ENCODE measurements at places on chromosomes 4 and X. TPM values are rescaled to one million over a fixed set of nuclear protein-coding genes. Genes with fewer than 3 reads are reported as not detected.
A peak's percentile ranks its signal among the peaks of the same experiment; 100 is the strongest.

HSD17B13 gene
- total RNA-seq = not detected

RHOXF1 gene
- total RNA-seq = not detected

NAP1L2 gene
- not detected for total RNA-seq

HPGDS gene
- total RNA-seq = not detected

RELL1 gene
- total RNA-seq = 11.9 TPM

- no peak overlapping the region for H3K4me3 ChIP-seq
- no peaks in the 10 kb centered on the region for H3K27me3 ChIP-seq
- no peaks in the 10 kb centered on the region for H3K36me3 ChIP-seq
- no peak for DNase-seq
- no peak overlapping the region for H3K27ac ChIP-seq
Observed at GRCh38 chr4:89306486-89307177, 968 bp downstream of the GPRIN3 start.

DNA sequence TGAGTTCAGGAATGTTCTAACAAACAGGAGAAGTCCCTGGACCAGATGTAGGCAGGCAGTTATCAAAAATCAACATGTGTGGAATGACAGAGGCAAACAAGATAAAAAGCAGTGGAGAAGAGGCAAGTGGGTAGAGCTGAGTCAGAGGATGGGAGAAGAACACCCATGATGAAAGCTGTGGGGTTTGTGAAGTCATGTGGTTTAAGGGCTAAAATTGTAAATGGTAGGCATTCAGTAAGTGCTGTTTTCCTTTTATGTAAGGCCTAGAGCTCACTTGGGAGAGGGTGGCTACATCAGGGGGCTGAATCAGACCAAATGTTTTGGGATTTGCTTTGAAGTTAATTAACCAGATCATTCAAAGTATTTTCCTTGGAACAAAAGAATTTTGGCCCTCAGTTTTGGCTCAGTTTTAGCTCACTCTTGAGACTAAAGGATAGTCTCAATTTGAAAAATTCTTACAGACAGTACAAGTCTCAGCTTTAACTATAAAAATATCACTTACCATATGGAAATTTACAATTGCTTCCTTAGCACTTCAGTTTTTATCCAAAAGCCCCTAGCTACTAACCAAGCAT is 114.5 kb upstream of the PCDH7 start:
- no peak overlapping the region for H3K4me3 ChIP-seq
- H3K27ac ChIP-seq = no peak overlapping the region
- no peak for DNase-seq
- no peaks in the 10 kb centered on the region for H3K36me3 ChIP-seq

DNA sequence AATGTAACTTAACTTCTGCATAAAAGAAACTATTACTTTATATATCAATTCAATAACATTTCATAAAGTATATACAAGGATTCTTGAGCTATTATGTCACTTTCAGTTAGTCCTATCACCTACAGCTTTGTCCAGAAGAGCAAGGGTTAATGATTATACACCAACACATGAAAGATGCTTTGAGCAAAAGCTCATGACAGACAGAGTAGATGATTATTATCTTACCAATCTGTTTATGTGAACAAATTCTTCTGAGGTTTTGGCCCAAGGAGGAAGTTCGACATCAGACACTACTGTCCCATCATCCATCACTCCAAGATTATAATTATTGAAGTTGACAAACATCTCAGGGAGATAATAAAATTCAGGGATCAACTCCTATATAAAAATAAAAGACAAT is 166.7 kb upstream of the MAB21L2 start:
- H3K27me3 ChIP-seq = no peaks in the 10 kb centered on the region
- DNase-seq = no peak
- H3K27ac ChIP-seq = no peak overlapping the region
- H3K4me1 ChIP-seq = no peaks in the 10 kb centered on the region
- H3K4me3 ChIP-seq = no peak overlapping the region

DNA sequence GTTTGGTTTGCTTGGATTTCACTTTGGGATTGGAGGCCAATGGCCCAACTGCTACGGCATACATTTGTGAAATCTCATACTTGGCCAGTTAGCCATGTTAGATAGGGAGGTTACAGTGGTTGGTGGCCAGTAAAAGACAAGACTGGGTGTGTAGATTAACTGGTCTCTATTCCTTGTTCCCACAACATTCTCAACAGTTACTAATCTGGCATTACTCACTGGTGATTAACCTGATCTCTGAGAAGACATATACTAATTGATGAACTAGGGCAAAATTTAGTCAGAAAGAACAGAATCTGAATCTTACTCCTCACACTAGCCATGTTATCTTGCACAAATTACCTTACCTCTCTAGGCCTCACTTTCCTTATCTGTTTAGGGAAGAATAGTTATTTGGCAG is 33.4 kb downstream of the GATB start:
- H3K4me1 ChIP-seq = peaks cover 13% of the 10 kb centered on the region
- no peak for DNase-seq
- no peak overlapping the region for H3K27ac ChIP-seq
- no peak overlapping the region for H3K4me3 ChIP-seq

- no peaks in the 10 kb centered on the region for H3K4me1 ChIP-seq
- no peaks in the 10 kb centered on the region for H3K27me3 ChIP-seq
- H3K36me3 ChIP-seq = no peaks in the 10 kb centered on the region
- DNase-seq = no peak
- H3K27ac ChIP-seq = no peak overlapping the region
Observed at GRCh38 chr4:6608758-6609414, 31.6 kb upstream of the MRFAP1 start.

DNA sequence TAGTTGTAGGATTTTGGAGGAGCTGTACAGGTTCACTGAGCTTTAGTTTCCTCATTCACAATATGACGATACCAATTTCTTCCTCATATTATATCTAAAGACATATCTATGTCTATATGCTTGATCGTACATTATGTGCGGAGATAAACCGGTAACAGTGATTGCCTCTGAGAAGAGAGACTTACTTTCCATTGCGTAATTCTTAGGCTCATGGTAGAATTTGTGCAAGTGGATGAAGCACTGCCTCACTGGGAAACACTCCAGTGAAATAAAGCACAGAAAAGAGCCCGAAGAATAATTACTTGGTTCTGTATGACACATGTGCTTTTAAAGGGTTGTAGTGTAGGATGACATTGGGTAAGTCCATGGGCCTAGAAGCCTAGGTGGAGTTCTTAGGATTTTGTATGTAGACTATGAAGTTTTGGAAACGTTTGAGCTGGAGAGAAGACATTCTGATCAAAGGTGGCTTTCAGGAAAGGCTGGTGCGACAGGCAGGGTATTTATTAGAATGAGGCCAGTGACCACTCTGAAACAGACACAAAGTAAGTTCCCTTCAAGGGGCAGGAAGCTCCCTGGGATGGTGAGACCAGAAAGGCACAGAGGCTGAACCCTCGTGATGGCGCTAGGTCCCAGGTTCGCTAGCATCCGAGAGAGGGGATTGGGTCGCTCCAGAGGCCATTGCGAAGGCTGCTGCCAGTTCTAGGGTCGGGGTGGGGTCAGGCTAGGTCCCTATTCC is 649 bp upstream of the VBP1 start:
- no peaks in the 10 kb centered on the region for H3K36me3 ChIP-seq
- no peaks in the 10 kb centered on the region for H3K27me3 ChIP-seq
- no peak overlapping the region for H3K27ac ChIP-seq
- peaks cover 10% of the 10 kb centered on the region for H3K4me1 ChIP-seq
- H3K4me3 ChIP-seq = peak overlapping the region; percentile 81

DNA sequence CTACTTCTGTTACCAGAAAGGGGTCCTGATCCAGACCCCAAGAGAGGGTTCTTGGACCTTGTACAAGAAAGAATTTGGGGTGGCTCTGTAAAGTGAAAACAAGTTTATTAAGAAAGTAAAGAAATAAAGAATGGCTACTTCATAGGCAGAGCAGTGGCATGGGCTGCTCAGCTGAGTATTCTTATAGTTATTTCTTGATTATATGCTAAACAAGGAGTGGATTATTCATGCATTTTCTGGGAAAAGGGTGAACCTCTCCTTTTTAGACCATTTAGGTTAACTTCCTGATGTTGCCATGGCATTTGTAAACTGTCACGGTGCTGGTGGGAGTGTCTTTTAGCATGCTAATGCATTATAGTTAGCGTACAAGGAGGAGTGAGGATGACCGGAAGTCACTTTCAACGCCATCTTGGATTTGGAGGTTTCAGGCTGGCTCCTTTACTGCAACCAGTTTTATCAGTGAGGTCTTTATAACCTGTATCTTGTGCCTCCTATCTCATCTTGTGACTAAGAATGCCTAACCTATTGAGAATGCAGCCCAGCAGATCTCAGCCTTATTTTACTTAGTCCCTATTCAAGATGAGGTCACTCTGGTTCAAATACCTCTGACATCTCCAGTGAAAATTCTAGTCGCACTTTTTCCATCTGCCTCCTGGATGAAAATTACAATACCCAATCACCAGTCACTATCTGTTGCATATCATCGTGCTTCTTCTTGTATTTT is 15.5 kb upstream of the TDO2 start:
- no peaks in the 10 kb centered on the region for H3K27me3 ChIP-seq
- no peak for DNase-seq
- no peaks in the 10 kb centered on the region for H3K4me1 ChIP-seq
- no peaks in the 10 kb centered on the region for H3K36me3 ChIP-seq
- H3K27ac ChIP-seq = no peak overlapping the region
- no peak overlapping the region for H3K4me3 ChIP-seq

- DNase-seq = peak; percentile 69
- H3K4me3 ChIP-seq = peak within 1 kb of the TSS; percentile 71
- H3K27ac ChIP-seq = no peak within 1 kb of the TSS
- no peaks in the 10 kb centered on the region for H3K36me3 ChIP-seq
Observed at GRCh38 chrX:78139160-78140123, at the start of gene TAF9B. TAF9B (minus strand) TSS chrX:78139650; CDS start chrX:78139611, 39 bp downstream.

DNA sequence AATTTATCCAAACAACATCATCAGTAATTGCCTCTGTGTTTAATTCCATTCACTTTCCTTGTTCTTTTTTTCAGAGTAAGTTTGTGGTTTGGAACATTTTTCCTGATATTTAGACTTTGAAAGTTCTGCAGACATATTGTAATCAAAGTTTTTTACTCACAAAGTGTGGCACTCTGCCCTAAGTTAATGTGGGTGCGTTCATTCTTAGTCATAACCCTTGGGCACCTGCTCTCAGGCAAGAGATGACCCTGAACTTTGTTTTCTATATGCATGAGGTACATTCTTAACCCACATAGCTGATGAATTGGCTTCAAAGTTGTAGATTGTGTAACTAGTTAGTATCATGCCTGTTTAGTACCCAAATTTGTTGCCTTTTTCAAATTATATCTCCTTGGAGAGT is 424.3 kb downstream of the GRXCR1 start:
- H3K4me3 ChIP-seq = no peak overlapping the region
- no peaks in the 10 kb centered on the region for H3K27me3 ChIP-seq
- H3K27ac ChIP-seq = no peak overlapping the region
- H3K36me3 ChIP-seq = no peaks in the 10 kb centered on the region
- no peaks in the 10 kb centered on the region for H3K4me1 ChIP-seq

DNA sequence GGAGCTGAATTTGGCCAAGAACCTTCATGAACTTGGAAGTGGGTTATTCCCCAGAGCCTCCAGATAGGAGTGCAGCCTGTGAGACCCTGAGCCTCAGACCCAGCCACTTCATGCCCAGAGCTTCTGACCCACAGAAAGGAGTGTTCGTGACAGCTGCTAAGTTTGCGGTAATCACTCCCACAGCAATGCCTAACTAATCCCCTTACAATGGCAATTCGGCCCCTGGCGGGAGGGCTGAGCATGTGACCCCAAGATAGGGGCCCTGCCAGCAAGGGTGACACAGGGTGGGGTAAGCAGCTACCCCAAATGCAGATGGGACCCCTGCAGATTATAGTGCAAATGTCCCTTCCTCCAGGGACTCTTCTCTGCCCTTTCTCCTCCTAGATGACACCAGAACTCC is 22.5 kb downstream of the PNMA6E start:
- DNase-seq = no peak
- no peaks in the 10 kb centered on the region for H3K4me1 ChIP-seq
- peaks cover 62% of the 10 kb centered on the region for H3K27me3 ChIP-seq
- no peaks in the 10 kb centered on the region for H3K36me3 ChIP-seq
- no peak overlapping the region for H3K27ac ChIP-seq

DNA sequence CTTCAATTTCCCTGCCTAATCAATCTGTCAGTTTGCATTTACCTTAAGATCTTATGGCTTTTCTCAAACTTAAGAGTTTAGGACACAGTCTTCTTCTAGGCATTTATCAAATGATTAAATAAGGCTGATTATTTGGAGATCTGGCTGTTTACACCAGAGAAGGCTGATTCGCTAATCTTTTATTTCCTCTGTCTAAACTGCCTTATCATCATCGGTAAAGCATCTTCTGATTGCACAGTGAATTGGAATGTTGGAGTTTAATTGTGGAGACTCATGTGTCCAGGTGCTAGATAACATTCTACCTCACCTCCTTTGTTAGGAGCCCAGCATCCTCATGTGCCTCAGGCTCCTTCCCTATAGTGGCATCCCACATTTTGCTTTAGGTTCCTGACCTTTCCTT is 100.3 kb upstream of the DDIT4L start:
- no peaks in the 10 kb centered on the region for H3K27me3 ChIP-seq
- no peak for DNase-seq
- no peak overlapping the region for H3K27ac ChIP-seq
- H3K4me1 ChIP-seq = 0 out of 2 replicates have a peak, but pooled peaks cover 4% of the 10 kb centered on the region

DNA sequence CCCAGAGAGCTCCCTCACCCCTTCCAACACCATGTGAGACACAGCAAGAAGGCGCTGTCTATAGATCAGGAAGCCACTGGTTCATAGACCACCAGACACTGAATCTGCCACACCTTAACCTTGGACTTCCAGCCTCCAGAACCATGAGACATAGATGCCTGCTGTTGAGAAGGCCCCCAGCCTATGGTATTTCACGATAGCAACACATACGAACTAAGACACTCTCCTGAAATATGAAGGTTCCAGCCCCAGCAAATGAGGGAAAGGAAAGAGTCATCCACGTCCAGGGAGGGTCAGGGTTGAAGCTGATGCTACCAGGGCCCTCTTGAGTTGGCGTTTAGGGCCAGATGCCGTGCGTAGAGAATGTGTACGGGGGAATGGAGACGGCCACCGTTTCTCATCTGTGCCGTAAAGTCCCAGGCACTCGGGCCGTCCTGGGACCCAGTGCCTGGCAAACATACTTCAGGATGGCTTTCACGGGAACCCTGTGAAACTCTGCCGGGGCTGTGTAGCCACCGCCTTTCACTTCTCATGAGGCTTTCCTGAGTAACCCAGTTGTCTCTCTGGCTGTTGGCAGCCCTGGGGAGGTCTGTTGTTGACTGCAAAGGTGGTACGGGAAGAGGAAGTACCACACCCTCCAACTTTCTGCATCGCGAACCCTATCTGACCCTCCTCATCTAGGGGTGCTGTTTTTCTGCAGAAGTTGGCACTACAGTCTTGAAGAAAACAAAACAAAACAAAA is 17.7 kb upstream of the P2RY8 start:
- no peak overlapping the region for H3K4me3 ChIP-seq
- H3K27ac ChIP-seq = no peak overlapping the region
- H3K36me3 ChIP-seq = no peaks in the 10 kb centered on the region
- peaks cover 13% of the 10 kb centered on the region for H3K27me3 ChIP-seq
- H3K4me1 ChIP-seq = peaks cover 7% of the 10 kb centered on the region

GRCh38 chr4:36651253-36651652 is 369.8 kb downstream of the DTHD1 start:
- no peak overlapping the region for H3K27ac ChIP-seq
- H3K27me3 ChIP-seq = no peaks in the 10 kb centered on the region

DNA sequence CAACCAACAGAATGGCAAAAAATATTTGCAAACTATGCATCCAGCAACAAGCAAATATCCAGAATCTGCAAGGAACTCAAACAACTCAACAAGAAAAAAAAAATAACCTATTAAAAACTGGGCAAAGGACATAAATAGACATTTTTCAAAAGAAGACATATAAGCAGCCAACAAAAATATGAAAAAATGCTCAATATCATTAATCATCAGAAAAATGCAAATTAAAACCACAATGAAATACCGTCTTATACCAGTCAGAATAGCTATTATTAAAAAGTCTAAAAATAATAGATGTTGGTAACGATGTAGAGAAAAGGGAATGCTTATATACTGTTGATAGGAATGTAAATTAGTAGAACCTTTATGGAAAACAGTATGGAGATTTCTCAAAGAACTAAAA is 53.4 kb downstream of the WDR19 start:
- DNase-seq = no peak
- no peaks in the 10 kb centered on the region for H3K27me3 ChIP-seq
- no peak overlapping the region for H3K27ac ChIP-seq
- no peak overlapping the region for H3K4me3 ChIP-seq
